ENCODE measurements at places on chromosomes 6 and 20. TPM values are rescaled to one million over a fixed set of nuclear protein-coding genes. Genes with fewer than 3 reads are reported as not detected.

- DNase-seq = no peak
These were observed 42.8 kb upstream of the PLCG1 start for GRCh38 chr20:41094353-41095055.

- DNase-seq = no peak
These were observed 553.7 kb downstream of the COL12A1 start for GRCh38 chr6:74651948-74652842.

GRCh38 chr20:53130795-53131194, 158.6 kb downstream of the TSHZ2 start:
- no peak for DNase-seq

- DNase-seq = no peak
These were observed 4.2 kb upstream of the BMP6 start for GRCh38 chr6:7721649-7722048.

PRL gene
- 0.24 TPM for total RNA-seq

Data from activated T-cell treated with anti-CD3 and anti-CD28 coated beads, Interleukin-2, amount 50 U/mL, for 4 hours (primary cell).